Left ventricle myocardium inferior (tissue), 1 donor: ENCODE measurements at places on chromosomes 16 and 17.

DNA sequence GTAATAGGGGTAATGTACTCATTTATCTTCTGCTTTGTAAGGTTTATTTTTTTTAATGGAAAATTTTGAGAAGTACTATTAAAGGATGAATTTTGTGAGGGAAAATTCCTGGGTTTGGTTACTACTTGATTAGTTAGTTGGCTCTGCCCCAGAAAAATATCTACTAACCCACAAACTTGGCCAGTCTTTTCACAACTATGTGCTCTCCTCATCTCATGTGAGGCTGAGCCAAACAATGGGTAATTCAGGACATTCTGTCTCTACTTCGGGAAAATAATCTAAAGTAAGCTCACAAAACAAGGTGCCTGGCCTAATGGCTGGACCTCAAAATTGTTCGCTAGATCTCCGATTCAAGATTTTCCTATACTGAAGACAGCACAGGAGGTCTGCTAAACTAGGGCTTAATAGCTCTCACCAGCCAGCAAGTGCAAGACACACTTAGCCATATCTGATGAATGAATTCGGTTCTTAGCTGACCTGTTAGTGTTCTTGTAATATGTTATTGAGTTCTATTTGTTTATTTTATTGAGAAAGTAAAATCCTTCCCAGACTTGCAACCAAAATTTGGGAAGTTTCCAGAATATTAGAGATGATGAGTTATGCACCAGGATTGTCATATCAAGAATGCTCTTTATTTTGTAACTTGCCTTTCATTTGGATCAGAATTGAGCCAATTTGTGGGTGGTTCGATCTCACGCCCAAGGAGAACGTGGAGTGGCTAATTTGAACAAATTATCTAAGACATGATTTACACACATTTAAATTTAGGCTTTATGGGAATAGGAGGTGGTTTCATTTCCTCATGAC lies 5.7 kb downstream of the KCNJ16 start:
- no peak for DNase-seq

- no peak for DNase-seq
Measured at GRCh38 chr16:73601911-73602310, 554.0 kb upstream of the ZFHX3 start.

DNA sequence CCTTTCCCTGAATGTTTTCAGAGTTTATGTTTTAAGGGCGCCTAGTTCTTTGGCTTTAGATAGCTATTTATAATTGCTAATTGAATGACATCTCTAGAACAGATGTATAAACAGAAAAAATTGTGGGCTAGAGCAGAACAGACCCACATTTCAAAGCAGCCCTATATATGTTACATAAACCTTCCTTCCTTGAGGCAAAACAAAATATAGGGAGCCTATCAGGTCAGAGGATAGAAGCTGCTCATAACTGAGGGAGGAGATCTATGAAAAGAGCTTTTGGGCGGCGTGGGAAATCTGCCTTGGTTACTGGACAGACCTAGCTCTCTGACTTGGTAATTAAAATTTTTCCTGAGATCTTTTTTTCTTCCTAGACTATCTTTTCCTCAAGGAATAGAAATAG lies 68.4 kb downstream of the SPAG9 start:
- no peak for DNase-seq

DNA sequence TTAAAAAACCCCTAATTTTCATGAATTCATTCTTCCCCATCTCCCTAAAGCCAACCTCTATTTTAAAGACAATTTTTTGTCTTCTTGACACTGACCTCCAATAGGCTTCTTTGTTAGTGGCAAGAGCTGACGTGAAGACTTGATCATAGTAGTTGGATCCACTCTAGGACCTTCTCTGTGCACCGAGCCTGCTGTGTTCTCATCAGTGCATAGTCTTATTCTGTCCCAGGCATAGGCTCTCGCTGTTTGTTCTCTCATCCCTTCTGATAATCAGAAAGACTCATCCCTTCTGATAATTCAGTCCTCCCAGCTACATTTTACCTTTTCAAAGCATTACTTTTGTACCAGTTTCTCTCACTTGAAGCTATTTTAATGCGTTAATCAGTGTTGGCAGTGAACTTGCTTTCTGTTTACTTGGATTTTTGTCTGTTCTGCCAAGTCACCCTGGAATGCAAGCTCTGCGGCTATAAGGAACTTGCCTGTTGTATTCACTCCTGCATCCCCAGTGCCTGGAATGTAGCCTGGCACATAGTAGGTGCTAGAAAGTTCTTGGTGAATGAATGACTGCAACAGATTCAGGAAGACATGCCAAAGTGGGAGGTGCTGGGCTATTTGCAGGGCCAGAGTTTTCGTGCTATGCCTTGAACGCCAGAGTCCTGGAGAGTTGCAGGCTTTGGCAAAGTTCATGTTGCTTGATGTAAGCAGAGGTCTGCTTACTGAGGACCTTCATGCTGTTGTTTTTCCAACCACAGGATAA lies 147.6 kb upstream of the MPHOSPH6 start:
- no peak for DNase-seq

- no peak for DNase-seq
Measured at GRCh38 chr16:50332599-50332998, 36.2 kb downstream of the BRD7 start.

GRCh38 chr16:56830669-56831068 lies 34.3 kb upstream of the SLC12A3 start:
- no peak for DNase-seq

DNA sequence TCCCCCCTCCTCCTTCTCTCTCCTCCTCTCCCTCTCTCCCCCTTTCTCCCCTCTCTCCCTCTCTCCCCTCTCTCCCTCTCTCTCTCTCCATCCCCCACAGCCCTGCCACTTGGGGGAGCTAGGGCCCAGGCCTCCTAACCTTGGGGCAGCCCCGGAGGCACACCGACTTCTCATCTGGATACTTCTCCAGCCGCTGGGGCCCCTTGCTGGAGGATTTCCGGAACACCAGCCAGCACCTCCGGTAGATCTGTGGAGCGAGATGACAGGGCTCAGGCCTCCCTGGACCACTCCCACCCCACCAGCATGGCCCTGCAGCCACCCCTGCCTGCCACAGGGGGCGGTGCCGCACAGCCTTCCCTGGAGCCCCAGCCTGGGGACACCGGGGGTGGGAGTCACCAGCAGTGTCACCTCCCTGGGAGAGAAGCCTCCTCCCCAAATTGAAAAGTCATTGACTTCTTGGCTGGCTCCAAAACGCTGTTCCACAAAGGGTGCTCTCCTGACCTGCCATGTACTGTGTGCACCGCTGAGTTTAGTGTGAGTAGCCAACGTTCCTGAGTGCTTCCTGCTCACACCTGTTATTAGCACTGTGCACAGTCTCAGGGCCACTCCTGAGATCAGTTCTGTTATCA lies 10.5 kb downstream of the DOK4 start:
- no peak for DNase-seq

DNA sequence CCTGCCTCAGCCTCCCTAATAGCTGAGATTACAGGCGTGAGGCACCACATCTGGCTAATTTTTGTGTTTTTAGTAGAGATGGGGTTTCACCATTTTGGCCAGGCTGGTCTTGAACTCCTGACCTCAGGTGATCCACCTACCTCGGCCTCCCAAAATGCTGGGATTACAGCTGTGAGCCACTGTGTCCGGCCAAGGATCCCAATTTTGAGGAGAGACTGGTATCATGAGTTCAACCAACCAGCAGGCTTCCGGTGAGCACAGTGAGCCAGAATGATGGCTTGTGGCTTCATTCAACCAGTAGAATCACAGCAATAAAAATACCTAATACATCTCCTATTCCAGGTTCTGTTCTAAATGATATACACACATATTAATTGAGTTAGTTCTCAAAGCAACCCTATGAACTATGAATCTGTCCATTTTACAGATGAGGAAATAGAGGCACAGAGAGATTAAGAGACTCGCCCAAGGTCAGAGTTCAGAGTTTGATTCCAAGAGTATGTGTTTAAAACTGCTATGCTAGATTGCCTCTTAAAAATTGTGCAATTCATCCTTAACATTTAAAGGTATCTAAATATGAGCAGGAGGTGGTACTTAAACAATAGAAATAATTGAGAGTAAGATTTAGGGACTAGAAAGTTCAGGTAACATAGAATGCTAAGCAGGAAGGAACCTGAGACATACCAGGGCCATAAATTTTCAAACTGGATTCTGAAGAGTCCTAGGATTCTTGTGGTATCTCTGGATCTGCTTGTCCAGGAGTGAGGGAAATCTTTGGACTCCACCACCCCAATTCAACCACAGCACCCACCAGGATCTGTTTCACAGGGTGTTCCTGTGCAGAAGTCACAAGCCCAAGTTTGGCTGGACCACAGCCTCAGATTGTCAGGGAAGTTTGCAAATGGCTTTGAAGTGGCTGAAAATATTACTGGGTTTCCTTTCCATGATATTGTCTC lies 25.1 kb downstream of the CCDC42 start:
- DNase-seq: no peak
